ENCODE measurements at places on chromosomes 4 and X.

DNA sequence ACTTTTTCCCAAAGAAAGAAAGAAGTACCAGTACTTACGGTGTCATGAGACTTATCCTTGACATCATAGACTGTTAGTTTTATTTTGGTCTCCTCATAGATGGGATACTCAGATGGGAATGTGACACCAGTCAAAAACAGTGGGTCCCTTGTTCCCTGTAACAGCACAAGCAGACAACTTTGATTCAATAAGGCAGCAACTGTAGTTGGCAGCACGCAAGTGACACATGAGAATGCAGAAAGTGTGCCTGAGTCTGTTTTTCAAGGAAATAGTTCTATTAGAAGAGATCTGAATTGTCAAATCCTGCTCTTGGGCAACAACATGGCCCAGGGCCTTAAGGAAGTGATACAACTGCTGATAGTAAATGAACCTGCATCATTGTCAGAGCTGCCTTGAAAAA, 443.2 kb downstream of the INPP4B start:
- DNase-seq = no peak
- no peak overlapping the region for H3K27ac ChIP-seq
- H3K4me3 ChIP-seq = no peak overlapping the region
- no peaks in the 10 kb centered on the region for H3K27me3 ChIP-seq

DNA sequence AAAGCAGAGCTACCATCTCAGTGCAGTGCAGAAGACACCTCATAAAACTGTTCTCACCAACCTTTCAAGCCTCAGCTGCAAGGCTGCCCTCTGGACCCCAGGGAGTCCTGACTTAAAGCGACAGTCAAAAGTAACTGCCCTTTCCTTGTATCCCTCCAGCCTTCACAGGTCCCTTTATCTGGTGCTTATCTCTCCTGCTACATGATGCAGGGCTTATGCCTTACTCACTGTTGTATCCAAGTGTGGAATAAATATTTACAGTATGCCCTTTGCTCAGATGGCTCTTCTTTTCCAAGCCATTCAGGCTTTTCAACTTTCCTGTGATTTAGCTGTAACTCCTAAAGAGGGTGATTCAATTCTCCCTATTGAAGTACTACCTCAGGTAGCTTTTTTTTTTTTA, 92.6 kb downstream of the KDR start:
- no peaks in the 10 kb centered on the region for H3K36me3 ChIP-seq
- H3K4me3 ChIP-seq = no peak overlapping the region
- peaks cover 8% of the 10 kb centered on the region for H3K4me1 ChIP-seq
- no peak overlapping the region for H3K27ac ChIP-seq
- no peak for DNase-seq

- DNase-seq = no peak
- H3K4me3 ChIP-seq = no peak overlapping the region
- no peaks in the 10 kb centered on the region for H3K27me3 ChIP-seq
Observed at GRCh38 chr4:137804906-137805495, 272.7 kb upstream of the PCDH18 start.

GRCh38 chrX:129566073-129566472, 26.0 kb downstream of the OCRL start:
- H3K4me3 ChIP-seq = no peak overlapping the region
- H3K4me1 ChIP-seq = peaks cover 9% of the 10 kb centered on the region
- H3K27me3 ChIP-seq = no peaks in the 10 kb centered on the region
- H3K36me3 ChIP-seq = peaks cover 15% of the 10 kb centered on the region
- no peak for DNase-seq

DNA sequence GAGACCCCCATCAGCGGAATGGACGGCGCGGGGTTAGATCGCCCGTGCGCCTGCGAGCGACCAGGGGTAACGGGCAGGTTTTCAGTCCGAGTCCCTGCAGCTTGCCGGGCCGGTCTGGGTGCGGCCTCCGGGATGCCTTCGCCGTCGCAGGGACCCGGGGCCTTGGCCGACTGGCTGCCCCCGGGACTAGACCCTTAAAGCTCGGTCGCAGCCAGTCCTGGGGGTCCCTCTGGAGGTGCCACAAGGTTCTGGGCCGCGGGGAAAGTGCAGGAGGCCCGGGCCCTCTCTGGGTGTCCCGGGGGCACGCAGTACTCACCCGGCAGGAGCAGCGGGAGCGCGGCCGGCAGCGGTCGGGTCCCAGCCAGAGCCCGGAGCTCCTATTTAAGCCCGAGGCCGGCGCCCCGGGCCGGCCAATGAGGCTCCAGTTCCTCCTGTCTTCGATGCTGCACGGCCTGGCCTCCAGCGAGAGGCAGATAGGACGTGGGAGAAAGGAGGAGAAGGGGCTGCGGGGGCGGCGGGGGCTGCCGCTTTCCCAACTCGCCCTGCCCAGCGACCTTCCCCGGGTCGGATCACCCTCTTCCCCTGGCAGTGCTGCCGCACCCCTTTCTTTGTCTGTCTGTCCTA, at the start of gene SPON2:
SPON2 (minus strand) TSS at position 356 of the 624 bp plus-strand sequence.
- no peaks in the 10 kb centered on the region for H3K4me1 ChIP-seq
- H3K4me3 ChIP-seq = peak within 1 kb of the TSS; percentile 60
- H3K27me3 ChIP-seq = peaks cover 71% of the 10 kb centered on the region

GRCh38 chrX:15678339-15678738, 13.7 kb upstream of the CLTRN start:
- no peak overlapping the region for H3K27ac ChIP-seq
- H3K4me3 ChIP-seq = no peak overlapping the region
- H3K27me3 ChIP-seq = no peaks in the 10 kb centered on the region

- no peaks in the 10 kb centered on the region for H3K27me3 ChIP-seq
- peak overlapping the region; percentile 99 for H3K27ac ChIP-seq
- peak; percentile 75 for DNase-seq
- H3K4me1 ChIP-seq = peaks cover 25% of the 10 kb centered on the region
Observed at GRCh38 chrX:13201605-13202219, 118.1 kb downstream of the ATXN3L start.

GRCh38 chr4:926538-926937, 5.6 kb downstream of the GAK start:
- peak; percentile 88 for DNase-seq
- H3K36me3 ChIP-seq = no peaks in the 10 kb centered on the region
- no peak overlapping the region for H3K4me3 ChIP-seq
- no peaks in the 10 kb centered on the region for H3K4me1 ChIP-seq

- no peaks in the 10 kb centered on the region for H3K4me1 ChIP-seq
- DNase-seq = no peak
- H3K4me3 ChIP-seq = no peak overlapping the region
- H3K36me3 ChIP-seq = no peaks in the 10 kb centered on the region
Observed at GRCh38 chrX:1535241-1536041, 1.5 kb downstream of the P2RY8 start.

- no peak overlapping the region for H3K4me3 ChIP-seq
- no peaks in the 10 kb centered on the region for H3K4me1 ChIP-seq
- H3K27ac ChIP-seq = no peak overlapping the region
Observed at GRCh38 chr4:23171976-23172375, 479.2 kb downstream of the GBA3 start.

- H3K27me3 ChIP-seq = no peaks in the 10 kb centered on the region
- no peak overlapping the region for H3K27ac ChIP-seq
- DNase-seq = no peak
- no peaks in the 10 kb centered on the region for H3K4me1 ChIP-seq
Observed at GRCh38 chrX:78124307-78124706, 15.1 kb downstream of the TAF9B start.

DNA sequence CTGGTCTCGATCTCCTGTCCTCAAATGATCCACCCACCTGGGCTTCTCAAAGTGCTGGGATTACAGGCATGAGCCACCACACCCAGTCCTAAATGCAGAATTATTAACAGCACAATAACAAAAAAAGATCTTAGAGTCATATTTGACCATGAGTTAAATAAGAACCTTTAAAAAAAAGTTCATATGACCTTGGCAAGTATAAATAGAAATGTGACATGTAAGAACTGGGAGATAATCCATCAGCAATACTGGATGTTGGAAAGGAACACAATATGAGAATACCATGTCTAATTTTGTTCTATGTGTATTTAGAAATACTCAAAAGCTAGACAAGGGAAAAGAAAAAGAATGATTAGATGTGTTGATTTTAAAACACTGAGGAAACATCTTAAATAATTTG, 231.6 kb downstream of the RAPGEF2 start:
- H3K4me3 ChIP-seq = no peak overlapping the region
- DNase-seq = no peak
- H3K27me3 ChIP-seq = no peaks in the 10 kb centered on the region
- no peak overlapping the region for H3K27ac ChIP-seq
- no peaks in the 10 kb centered on the region for H3K4me1 ChIP-seq
- peaks cover 11% of the 10 kb centered on the region for H3K36me3 ChIP-seq

DNA sequence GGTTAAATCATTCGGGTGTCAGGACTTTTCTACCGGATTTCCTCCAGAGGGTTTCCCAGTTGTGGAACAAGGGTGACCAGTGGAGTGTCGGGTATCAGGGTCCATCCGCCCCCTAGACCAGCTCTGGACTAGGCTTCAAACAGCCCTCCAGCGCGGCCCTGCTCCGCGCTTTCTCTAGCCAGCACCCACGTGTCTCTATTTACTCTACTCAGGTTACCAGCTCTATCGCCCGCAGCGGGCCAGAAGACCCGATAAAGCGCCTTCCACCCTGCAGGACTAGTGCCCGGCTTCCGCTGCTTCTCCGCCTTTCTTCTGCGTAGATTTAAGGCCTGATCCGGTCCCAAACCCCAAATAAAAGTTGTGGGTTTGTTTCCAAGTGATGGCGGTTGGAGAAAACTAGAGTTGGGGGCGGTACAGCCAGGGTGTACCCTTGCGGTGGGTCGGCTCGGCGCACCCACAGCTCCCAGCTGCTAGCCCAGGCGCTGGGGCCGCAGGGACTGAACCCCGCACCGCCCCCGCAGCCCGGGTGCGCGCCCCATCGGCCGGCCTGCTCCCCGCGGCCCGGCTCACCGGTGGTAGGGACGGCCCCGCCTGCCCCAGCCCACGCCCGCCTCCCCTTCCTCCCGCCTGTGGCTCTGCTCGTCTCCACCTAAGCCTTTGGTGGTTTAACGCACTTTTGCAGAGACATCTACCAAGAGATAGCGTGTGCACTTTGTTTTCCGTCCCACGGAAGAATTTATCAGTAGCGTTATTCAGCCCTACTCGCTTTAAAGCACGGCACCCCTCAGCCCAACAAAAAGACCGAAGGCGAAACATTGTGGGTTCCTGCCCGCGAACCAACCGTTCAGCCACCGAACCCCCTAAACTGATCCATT, 2.1 kb downstream of the LEF1 start:
- H3K4me3 ChIP-seq = peak overlapping the region; percentile 75
- H3K4me1 ChIP-seq = peaks cover 38% of the 10 kb centered on the region
- H3K36me3 ChIP-seq = no peaks in the 10 kb centered on the region
- peaks cover 99% of the 10 kb centered on the region for H3K27me3 ChIP-seq

DNA sequence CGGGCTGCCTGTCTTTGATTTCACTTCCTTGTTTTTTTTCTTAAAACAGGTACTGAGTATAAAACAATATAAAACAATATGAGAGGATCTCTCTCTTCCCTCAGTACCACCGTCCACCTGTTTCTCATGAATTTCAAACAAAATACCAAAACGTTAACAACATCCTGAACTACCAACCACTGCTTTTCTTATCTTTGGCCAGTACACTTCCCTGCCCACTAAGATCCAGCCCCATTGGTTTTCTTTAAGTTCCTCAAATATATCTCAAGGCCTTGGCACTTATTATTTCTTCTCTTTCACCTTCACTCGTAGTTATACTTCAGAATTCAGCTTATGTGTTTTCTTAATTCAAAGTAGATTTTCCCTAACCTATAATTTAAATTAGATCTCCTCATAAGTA, 370.2 kb upstream of the GRIA3 start:
- no peak overlapping the region for H3K27ac ChIP-seq
- no peaks in the 10 kb centered on the region for H3K36me3 ChIP-seq
- no peak for DNase-seq
- no peaks in the 10 kb centered on the region for H3K27me3 ChIP-seq
- no peak overlapping the region for H3K4me3 ChIP-seq

- H3K4me3 ChIP-seq = no peak overlapping the region
- H3K27ac ChIP-seq = 0 out of 2 replicates have a peak overlapping the region, but pooled peaks have one; percentile 15
- H3K4me1 ChIP-seq = peaks cover 29% of the 10 kb centered on the region
- DNase-seq = peak; percentile 43
Observed at GRCh38 chr4:128517739-128518510, 230.3 kb upstream of the PGRMC2 start.

DNA sequence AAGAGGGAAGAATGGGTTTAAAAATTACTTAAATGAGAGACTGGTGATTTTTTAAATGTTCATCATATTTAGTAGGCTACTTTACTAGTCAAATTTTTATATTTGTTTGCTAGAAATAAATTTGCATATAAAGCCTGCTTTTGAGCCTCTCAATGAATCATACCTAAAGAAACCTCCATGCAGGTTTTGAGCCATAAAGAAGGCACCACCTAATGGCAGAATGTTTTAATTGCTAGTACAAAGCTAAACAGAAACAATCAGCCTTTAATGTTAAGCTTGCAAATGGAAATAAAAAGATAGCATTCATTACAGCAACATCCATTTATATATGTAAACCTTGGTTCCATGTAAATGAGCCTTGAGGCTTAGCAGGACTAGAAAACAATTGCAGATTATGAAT, 989.7 kb downstream of the CCSER1 start:
- no peak overlapping the region for H3K27ac ChIP-seq
- no peaks in the 10 kb centered on the region for H3K27me3 ChIP-seq
- no peaks in the 10 kb centered on the region for H3K36me3 ChIP-seq
- H3K4me3 ChIP-seq = no peak overlapping the region
- DNase-seq = peak; percentile 51

DNA sequence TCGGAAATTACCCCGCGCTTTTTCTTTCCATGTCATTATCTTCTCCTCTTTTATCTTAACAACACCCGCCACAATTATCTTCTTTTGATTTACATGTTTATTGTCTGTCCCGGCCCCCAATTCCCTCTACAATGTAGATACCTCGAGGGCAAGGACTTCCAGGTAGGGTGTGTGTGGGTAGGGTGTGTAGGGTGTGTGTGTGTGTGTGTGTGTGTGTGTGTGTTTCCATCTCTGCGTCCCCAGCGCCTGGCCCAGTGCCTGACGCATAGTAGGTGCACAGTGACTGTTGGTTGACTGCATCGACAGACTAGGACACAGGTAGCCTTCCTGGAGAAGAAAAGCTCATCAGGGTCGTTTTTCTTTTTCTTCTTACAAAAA, 103.1 kb downstream of the UCHL1 start:
- DNase-seq = no peak
- peaks cover 84% of the 10 kb centered on the region for H3K27me3 ChIP-seq
- H3K36me3 ChIP-seq = no peaks in the 10 kb centered on the region
- H3K4me3 ChIP-seq = peak overlapping the region; percentile 77
- H3K4me1 ChIP-seq = peaks cover 32% of the 10 kb centered on the region

DNA sequence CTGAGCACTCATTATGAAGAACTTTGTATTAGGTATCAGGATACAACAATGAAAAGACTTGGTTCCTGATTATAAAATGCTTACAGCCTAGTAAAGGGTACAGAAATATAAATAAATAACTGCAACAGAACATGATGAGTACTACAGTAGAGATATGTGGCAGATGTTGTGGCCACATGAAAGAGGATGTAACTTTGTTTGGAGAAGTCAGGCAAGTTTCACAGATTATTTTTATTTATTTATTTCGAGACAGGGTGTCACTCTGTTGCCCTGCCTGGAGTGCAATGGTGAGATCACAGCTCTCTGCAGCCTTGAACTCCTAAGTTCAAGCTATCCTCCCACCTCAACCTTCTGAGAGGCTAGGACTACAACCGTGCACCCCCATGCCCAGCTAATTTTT, 15.8 kb upstream of the UBE2K start:
- no peak overlapping the region for H3K4me3 ChIP-seq
- no peak overlapping the region for H3K27ac ChIP-seq
- H3K4me1 ChIP-seq = peaks cover 5% of the 10 kb centered on the region
- DNase-seq = no peak

All from GM23338 (cell line).